ENCODE measurements at places on chromosomes 12 and 14.

DNA sequence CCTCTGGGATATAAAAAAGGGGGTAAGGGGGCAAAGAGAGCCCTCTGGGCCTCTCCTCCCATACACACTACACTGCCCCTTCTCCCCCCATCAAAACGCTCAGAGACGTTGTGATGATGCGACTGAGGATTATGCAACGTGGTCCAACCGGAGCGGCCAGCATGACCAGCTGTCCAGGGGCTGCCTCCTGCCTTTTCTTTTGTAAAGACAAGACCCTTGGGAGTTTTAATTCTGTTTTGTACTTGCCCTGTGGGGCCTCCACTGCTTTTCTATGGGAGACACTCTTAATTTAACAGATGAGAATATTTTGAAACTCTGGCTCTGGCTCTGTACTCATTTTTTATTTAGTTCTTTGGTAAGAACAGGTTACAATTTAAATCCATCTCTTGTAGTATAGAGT lies 7.2 kb downstream of the MBD6 start:
- no peak for DNase-seq

DNA sequence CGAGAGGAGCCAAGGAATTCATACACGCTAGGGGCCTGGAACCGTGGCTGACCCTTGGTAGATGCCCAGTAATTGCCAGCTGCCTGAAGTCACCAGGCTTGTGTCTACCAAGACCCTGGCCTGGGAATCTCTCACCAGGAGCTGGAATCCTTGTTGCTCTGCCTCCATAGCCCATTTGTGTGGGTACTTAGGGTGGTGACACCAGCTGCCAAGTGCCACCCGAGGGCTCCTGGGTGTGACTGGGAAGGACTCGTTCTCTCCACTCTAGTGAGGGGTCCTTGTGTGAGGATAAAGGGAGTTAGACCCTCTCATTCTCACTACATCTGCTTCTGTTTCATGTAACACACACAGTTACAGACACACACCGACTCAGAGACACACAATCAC lies 17.9 kb downstream of the SERPINA1 start:
- DNase-seq, result no peak

DNA sequence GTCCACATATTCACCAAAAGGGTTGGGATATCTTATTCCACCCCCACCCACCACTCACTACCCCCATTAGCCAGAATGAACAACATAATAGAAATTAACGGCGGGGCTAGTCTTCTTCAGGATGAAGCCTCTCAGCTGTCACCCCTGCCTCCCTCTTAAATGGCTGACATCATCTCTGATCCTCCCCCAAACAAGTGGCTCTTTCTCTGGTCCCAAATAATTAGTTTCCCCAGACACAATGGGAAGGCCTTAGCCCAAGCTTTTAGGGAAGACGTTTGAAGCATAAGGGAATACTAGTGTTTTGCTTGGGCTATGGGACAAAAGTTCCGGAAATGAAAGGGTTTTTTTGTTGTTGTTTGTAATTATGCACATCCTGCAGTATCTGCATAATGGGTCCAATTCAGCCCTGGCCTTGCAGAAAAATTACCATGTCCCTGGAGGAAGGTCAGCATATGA lies 13.8 kb downstream of the STON2 start:
- DNase-seq, result no peak

GRCh38 chr12:26736563-26737486 lies 96.2 kb downstream of the ITPR2 start:
- no peak for DNase-seq

- DNase-seq, result no peak
Observed at GRCh38 chr12:3049176-3049575, 28.0 kb upstream of the TSPAN9 start.

DNA sequence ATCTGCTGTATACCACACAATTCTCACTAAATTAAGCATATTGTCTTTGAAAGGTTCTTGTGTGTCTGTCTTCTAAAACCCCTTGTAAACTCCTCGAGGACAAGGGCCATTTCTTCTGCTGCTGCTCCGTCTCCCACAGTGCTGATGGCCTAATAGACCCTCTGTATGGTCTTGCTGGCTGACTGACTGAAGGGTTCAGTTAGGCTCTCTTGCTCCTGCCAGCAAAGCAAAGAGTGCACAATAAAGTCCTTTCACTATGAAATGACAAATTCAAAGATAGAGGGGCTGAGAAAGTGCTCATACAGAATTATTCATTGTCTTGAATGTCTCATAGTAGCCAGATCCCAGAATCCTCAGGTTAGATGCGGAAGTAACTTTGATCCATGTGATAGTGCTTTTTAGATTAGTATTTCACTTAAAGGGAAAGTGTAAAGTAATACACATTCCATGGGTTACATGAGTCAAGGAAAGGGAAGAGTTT lies 14.2 kb upstream of the RIOX1 start:
- no peak for DNase-seq

DNA sequence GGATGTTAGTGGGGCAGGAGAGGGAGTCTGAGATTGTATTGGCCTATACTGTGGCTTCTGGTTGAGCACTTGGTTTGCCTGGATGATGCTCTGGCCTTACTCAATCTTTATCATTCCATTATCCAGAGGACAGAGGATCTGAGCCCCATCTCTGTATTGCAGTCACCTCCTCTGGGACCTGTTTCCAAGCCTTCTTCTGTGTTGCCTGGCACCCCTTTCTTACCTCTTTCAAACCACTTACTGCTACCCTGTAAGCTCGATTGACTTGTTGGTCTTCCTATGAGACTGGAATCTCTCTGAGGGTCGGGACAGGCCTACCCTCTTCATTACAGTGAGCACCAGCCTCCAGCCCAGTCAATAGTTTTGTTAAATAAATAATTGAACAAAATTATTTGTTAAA lies 3.0 kb upstream of the FOS start:
- no peak for DNase-seq

- DNase-seq, result no peak
Observed at GRCh38 chr12:66668311-66668710, 10.6 kb downstream of the GRIP1 start.

GRCh38 chr12:109544955-109545531 lies 28.3 kb downstream of the MMAB start:
- peak; percentile 15 for DNase-seq

- no peak for DNase-seq
Observed at GRCh38 chr14:32667791-32668190, 270.9 kb upstream of the NPAS3 start.

GRCh38 chr14:67515386-67516079 lies 17.6 kb upstream of the PLEKHH1 start:
- DNase-seq, result peak; percentile 40

- no peak for DNase-seq
Observed at GRCh38 chr12:122860854-122861586, 25.8 kb downstream of the HIP1R start.

- DNase-seq, result no peak
Observed at GRCh38 chr12:122126713-122127597, 47.1 kb downstream of the IL31 start.

- no peak for DNase-seq
Observed at GRCh38 chr12:72511498-72511897, 239.3 kb downstream of the TRHDE start.

DNA sequence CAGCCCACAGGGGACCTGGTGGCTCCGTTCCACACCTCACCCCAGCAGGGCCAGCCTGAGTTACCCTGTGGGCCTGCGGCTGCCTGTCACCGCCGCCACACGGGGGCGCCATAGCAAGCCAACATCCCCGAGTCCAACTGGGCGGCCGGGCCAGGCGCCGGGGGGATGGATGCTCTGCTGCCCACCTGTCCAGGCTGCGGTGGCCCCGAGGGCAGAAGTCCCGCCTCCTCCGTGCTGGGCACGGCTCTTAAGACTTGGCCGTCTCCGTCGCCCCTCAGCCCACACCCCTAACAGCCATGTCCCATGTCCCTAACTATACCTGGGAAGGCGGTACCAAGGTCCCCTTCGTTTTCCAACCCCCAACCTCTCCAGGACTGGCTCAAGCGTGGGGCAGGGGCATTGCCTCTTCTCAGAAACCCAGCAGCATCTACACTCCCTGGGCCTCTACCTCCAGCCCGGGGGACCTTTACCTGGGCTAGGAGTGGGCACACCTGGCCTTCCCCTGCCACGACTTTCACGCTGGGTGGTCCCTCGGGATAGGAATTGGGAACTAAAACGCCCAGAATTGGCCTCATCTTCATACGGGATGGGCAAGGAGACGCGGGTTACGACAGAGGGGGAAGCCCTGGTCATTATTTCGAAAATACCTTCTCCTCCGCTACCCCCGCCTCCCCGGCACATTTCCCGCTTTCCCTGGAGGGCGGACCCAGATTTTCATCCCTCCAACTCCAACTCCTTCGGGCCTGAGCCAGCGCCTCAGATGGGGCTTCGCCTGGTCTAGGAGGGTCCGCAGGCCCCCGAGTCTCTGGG lies 1.1 kb upstream of the CYP46A1 start:
- peak; percentile 91 for DNase-seq

GRCh38 chr12:13008741-13009380 lies 8.8 kb upstream of the HEBP1 start:
- DNase-seq, result no peak

- DNase-seq, result no peak
Observed at GRCh38 chr12:128672893-128673292, 150.9 kb downstream of the SLC15A4 start.

DNA sequence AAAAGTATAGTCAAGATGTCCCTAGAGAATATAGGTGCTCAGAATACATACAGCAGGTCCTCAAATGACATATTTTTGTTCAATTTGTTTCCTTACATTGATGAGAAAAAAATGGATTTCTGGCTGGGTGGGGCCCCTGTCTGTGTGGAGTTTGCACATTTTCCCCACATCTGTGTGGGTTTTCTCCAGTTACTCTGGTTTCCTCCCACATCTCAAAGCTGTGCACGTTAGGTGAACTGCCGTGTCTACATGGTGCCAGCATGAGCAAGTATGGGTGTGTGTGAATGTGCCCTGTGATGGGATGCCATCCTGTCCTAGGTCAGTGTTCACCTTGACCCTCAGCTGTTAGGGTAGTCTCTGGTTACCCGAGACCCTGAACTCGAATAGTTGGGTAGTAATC lies 289.1 kb downstream of the GRIN2B start:
- no peak for DNase-seq

- no peak for DNase-seq
Observed at GRCh38 chr12:20830456-20830855, 20.0 kb downstream of the SLCO1B3 start.

DNA sequence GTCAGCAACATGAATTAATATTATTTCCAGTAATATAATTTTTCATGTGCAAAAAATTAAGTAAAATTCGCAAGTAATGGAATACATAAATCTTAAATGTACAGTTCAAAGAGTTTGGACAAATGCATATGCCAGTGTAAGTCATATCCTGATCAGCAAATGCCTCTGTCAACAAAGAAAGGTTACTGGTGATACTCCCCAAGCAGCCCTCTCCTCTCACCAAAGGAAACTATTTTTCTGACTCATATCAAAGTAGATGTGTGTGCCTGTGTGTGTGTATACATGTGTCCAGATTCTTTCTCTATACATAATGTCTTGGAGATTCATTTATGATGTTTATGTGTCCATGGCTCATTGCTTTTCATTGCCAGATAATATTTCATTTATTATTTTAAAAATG lies 1035.0 kb downstream of the SLC16A7 start:
- no peak for DNase-seq

DNA sequence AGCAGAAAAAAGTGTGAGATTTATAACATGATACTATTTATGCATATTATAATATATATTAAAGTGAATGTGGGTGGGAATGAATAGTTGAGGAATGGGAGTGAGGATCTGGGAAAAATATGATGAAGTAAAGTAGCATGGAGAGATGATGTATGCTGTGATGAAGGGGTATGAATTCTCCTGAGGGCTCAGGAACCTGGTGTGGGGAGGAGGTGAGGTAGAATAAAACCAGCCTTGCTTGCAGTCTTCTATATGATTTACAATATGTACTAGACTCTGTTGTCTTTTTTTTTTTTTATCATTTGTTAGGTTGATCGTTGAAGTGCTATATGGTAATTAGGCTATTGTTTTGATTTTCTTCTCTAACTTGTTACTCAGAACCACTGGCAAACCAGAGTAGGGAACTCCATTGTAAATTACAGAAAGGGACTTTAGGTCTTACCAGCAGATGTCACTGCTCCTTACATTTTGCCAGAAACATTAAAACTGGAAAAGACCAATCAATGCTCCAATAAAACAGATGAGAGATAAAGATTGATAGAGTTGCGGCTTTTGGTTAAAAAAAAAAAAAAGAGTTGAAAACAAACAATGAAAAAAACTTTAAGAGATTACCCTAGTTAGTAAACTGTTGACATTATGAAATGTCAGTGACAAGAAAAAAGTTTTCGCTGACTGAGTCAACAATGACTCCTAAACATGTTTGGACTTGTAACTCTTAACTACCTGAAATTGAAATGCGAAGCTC lies 39.9 kb downstream of the ATL1 start:
- DNase-seq, result peak; percentile 22

DNA sequence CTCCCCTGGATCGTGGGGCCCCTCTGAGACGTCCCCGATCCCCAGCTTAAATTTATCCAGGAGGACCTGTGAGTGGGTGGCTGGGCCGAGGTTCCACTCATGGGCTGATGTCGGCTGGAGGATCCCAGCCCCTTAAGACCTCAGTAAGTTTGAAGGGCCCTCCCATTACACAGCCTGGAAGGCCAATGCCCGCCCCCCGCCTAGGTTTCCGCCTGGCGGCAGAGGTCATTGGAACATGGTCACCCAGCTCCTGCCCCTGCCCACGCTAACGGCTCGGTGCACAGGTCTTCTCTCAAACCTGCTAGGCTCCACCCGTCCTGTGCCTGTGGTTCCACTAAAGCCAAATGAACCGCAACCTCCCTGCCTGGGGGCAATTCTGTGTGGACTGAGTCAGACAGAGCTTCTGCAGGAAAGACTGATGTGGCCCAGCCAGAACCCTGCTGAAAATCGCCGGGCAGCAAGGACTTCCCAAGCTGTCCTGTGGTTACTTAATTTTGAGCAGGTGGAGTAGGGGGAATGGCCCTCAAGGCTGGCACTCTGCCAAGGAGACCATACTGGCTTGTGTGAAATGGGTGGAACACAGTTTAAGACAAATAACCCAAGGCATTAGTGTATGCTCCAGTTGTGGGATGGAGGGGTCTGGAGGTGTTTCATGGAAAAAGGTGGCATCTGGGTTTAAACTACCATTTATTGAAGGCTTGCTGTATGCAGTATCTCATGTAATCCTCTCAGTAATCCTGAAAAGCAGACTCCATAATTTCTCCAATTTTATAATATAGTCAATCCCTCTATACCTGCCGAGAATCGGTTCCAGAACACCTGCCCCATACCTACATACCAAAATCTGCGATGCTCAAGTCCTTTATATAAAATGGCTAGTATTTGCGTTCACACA lies 903 bp upstream of the NT5DC3 start:
- peak; percentile 57 for DNase-seq

DNA sequence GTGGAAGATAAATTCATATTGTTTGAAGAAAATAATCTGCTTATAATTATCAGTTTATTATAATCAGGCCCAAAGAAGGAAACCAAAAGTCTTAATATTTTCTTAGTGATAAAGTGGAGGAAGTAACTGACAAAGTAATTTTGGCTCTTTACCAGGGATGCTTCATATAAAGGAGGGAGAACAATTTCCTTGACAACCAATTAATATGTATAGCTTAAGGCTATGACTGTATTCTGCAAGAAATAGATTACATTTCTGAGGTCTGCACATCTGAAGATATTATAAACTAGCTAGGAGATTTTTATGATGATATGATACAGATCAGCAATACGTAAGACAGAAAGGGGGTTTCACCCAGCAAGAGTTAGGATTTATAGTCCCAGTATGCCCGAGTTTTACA lies 90.8 kb downstream of the BICD1 start:
- DNase-seq, result no peak

Measured in activated CD4-positive, alpha-beta T cell treated with anti-CD3 and anti-CD28 coated beads, Interleukin-2, Interleukin-6, amounts not matched to agents 100 ng/mL and 50 ng/mL, durations not matched to agents 16 hours and 8 hours (primary cell).